ENCODE measurements at places on chromosomes 13 and 19.
A peak's percentile ranks its signal among the peaks of the same experiment; 100 is the strongest.

- no peak for DNase-seq
Measured at GRCh38 chr13:93552596-93552995, 326.0 kb downstream of the GPC6 start.

GRCh38 chr13:78258304-78258703 is 339.7 kb upstream of the EDNRB start:
- no peak for DNase-seq

GRCh38 chr19:18348171-18348570 is 7.8 kb downstream of the PGPEP1 start:
- DNase-seq, result no peak

- DNase-seq, result no peak
Measured at GRCh38 chr13:44425815-44426078, 52.1 kb downstream of the SERP2 start.

GRCh38 chr19:43705729-43706128 is 10.1 kb upstream of the IRGC start:
- DNase-seq, result no peak

- DNase-seq, result no peak
Measured at GRCh38 chr19:18519962-18520847, 1.7 kb downstream of the ELL start.

GRCh38 chr13:108777421-108778420 is 148.3 kb downstream of the MYO16 start:
- DNase-seq, result no peak

- DNase-seq, result no peak
Measured at GRCh38 chr13:47672245-47673008, 328.6 kb downstream of the SUCLA2 start.

DNA sequence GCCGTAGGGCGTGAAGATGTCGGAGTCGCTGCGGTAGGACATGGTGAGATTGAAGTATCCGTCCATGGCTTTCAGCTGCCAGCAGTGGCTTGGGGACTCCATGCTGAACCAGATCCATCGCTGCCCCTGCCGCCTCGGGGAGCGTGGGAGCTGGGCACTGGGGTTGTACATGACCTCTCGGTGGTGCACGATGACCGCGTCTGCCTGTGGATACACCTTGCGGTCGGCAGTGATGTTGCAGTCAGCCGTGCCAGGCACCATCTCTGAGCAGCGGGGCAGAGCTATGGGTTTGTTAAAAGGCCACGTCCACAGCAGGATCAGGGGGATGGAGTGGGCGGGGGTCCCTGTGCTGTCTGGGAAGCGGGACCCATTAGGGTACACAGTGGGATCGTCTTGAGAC is 7.4 kb downstream of the FUT6 start:
- no peak for DNase-seq

DNA sequence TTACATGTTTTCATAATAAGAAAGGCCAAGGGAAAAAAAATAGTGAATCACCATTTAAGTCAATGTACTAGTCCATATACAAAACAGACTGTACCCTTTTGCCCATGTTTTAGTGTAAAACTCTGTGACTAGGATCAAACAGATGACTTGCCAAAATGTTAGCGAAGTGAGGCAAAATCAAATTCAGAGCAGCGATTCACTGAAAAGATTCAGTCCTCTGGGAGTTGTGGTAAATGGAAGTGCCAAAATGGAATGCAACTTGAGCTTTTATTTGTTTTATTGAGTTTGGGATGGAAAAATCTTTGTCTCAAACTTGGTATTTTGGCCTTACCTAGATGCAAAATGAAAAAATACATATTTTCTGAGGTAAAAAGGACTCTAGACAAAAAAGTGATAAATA is 9.1 kb downstream of the CDADC1 start:
- DNase-seq, result no peak

DNA sequence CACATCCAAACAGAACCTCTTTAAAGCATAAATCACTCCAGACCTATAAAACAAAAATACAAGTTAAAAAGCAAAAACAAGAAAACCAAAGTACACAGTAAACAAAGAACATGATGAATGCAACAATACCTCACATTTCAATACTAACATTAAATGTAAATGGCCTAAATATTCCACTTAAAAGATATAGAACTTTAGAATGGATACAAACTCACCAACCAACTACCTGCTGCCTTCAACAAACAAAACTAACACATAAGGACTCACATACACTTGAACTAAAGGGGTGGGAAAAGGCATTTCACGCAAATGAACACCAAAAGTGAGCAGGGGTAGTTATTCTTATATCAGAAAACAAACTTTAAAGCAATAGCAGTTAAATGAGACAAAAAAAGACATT is 44.9 kb upstream of the PABPC3 start:
- no peak for DNase-seq

DNA sequence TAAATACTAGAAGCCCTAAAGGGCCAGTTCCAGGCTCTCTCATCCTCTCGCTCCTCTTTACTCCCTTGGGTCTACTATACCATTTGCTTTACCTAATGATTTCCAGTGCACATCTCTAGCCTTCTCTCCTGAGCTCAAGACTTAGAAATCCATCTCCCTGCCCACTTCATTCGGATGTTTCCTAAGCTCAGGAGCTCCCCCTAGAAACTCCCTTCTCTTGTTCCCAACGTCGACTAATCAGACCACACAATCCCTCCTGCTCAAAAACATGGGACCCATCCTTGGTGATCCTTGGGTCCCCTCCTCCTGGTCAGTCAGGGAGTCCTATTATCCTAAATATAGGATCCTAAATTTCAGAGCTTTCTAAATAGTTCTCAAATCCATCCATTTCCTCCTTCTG is 21.1 kb upstream of the STK24 start:
- DNase-seq, result no peak

- DNase-seq, result peak; percentile 60
Measured at GRCh38 chr19:2636897-2637683, 65.4 kb downstream of the GNG7 start.

- DNase-seq, result no peak
Measured at GRCh38 chr13:114047358-114047881, 73.5 kb upstream of the C13orf46 start.

GRCh38 chr13:105464249-105464648 is 1071.2 kb downstream of the EFNB2 start:
- no peak for DNase-seq

DNA sequence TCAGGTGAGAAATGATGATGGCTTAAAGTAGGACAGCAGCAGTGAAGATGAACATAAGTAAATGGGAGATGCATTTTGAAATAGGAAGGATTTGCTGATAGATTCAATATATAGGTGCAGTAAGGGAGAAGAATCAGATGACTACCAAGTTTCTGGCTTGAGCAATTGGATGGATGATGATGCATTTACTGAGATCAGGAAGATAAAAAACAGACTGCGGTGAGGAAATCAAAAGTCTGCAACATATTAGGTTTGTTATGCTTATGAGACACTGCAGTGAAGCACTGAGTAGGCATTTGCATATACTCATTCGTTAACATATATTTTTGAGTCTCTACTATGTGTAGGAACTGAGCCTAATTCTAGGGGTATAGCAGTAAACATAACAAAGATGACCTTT is 184.2 kb downstream of the LACC1 start:
- DNase-seq, result no peak

DNA sequence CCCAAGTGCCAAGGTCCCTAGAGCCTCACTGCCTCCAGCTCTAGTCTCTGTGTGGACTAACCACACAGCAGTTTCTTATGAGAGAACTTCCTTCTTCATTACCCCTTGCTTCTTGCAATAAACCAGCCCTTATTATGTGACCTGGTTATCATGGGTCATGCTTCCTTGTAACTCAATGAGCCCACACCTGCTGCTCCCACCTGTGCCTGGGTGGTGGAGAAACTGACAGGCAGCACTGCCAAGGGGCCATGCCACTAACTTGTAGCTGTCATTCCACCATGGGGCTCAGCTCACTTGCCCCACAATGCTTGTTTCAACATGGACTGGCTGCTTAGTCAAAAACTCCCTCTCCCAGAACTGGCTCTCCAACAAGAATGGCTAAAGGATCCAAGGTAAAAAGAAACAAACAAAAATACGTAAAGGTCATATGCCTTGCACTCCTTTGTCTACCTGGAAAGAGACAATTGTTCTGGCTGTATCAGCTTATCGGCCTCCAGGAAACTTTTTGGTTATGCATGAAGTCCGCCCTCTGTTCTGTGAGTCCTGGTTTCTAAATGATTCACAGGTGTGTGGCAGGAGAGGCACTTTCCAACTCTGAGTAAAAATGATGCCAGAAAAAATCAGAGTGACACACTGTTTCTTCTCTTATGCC is 446.4 kb downstream of the COG6 start:
- DNase-seq, result peak; percentile 44

- DNase-seq, result no peak
Measured at GRCh38 chr13:50712456-50712855, 131.0 kb downstream of the DLEU7 start.

GRCh38 chr19:55080121-55080967 is 4.7 kb downstream of the EPS8L1 start:
- no peak for DNase-seq

GRCh38 chr13:48156466-48156865 is 61.6 kb upstream of the MED4 start:
- DNase-seq, result peak; percentile 13

DNA sequence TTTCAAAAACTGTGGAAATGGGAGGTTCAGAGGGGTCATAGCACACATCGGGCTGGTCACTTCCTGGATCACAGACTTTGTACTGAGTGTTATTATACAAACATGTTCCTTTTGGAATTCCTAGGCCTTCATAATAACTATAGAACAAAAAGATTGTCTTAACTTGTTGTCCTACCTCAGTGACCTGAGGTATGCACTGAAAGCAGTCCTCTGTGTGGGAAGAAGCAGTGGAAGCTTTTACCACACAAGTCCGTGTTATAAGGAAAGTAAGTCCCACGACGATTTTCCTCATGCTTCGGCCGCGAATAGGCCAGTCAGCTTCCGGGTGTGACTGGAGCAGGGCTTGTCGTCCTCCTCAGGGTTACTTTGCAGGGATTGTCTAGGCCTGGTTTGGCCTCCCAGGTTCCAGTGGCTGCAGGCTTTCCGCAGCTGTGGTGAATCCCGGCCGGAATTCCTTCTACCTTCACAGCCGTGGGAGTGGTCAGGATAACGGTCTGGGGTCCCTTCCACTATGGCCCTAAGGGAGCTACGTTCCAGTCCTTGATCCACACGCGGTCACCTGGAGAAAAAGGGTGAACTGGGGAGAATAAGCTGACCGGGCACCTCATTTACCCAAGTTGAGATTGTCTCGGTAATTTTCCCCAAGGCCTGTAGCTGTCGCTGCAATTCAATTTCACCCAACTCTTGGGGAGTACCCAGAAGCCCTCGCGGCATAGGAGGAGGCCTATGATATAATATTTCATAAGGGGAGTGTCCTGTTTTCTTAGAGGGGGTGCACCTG is 16.0 kb downstream of the NAPSA start:
- no peak for DNase-seq

GRCh38 chr13:99514801-99515200 is 13.5 kb downstream of the TM9SF2 start:
- DNase-seq, result no peak

DNA sequence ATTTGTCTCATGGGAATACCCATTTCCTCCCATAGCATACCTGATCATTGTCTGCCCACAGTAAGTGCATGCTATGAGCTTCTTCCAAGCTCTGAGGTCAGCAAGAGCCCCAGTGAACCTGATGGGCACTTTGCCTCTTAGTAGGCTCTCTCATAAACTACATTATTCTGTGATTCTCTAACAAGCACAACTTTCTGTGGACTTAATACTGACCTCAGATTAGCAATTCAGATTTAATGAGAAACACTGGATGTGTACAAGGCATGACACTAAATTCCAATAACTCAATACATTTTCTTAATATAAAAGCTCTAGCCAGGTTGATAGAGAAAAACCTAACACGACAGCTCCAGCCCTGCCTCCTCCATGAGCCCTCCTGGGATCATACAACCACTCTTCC is 23.3 kb upstream of the STARD13 start:
- DNase-seq, result no peak

GRCh38 chr13:113765564-113765910 is 6.5 kb downstream of the TMEM255B start:
- no peak for DNase-seq

- DNase-seq, result no peak
Measured at GRCh38 chr13:75645141-75645540, 9.0 kb downstream of the LMO7 start.

DNA sequence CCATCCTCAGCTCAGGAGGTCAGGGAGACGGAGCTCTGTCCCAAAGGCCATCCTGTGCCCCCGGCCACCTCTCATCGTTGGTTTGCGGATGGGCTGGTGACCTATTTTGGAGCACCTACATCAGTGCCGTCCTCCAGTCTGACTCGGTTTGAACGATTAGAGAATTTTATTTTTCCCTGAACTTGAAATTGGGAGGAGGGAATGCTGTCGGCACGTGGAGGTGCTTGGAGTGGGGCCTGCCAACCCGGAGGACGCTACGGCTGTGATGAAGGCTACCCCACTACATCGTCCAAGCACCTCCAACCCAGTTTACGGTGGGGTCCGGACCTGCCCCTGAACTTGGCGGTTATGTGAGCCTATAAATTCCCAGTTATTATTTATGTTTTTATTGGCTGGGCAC is 3.0 kb upstream of the ZNF554 start:
- no peak for DNase-seq

DNA sequence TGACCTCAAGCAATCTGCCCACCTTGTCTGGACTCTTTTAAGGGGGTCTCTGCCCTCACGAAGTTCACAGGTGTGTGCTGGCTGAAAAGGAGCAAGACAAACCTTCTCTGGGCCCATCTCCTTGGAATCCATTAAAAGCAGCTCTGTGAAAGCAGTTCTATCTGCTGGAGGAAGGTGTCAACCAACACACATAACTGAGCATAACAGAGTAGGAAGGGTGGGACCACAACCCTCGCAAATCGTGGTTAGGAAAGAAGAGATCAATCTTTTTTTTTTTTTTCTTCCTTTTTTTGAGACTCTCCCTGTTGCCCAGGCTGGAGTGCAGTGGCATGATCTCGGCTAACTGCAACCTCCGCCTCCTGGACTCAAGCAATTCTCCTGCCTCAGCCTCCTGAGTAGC is 1.4 kb downstream of the SUGP2 start:
- DNase-seq, result no peak

- no peak for DNase-seq
Measured at GRCh38 chr19:54893406-54893805, 12.5 kb upstream of the NCR1 start.
